Aorta (tissue), 5 donors: ENCODE measurements at places on chromosomes 12 and 14. TPM values are rescaled to one million over a fixed set of nuclear protein-coding genes. Genes with fewer than 3 reads are reported as not detected.

GRCh38 chr12:45402288-45402687, 186.4 kb downstream of the ANO6 start:
- H3K4me3 ChIP-seq = no peak overlapping the region
- H3K36me3 ChIP-seq = peaks cover 4% of the 10 kb centered on the region
- H3K27ac ChIP-seq = peak overlapping the region; percentile 25
- H3K27me3 ChIP-seq = no peaks in the 10 kb centered on the region

Gene C12orf60
- 1.1 TPM for total RNA-seq

DNA sequence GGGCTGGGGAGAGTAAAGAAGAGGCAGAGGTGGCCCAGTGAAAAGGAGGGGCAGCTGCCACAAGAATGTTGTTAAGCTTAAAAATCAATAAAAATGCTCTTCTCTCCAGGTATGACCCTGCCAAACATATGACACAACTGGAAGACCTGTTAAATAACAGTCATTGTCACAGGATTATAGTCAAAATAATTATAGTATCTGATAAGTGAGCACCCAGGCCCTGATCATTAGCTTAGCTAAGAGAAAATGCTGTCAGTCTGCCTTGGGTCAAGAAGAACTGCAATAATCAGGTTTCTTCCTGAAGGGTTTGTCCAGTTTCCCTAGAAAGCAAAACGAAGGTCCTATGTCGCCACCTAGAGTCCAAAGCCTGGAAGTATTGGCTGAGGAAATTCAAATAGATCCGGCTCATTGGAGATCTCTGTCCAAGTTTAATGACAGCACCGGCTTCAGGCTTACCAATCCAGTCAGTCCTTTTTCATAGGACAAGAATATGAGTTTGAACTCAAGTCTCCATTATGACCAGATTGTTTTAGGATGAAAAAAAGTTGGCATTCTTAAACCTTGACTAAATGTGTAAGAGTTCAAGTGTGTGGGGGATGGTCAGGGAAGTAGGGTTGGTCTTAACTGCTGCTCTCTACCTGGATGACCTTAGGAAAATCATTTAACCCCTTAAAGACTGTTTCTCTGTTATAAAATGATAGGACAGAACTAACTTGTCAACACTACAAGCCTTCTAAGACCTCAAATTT, 22.5 kb upstream of the NKX2-8 start:
- no peaks in the 10 kb centered on the region for H3K4me1 ChIP-seq
- no peaks in the 10 kb centered on the region for H3K36me3 ChIP-seq
- H3K27ac ChIP-seq = no peak overlapping the region
- no peak for DNase-seq

DNA sequence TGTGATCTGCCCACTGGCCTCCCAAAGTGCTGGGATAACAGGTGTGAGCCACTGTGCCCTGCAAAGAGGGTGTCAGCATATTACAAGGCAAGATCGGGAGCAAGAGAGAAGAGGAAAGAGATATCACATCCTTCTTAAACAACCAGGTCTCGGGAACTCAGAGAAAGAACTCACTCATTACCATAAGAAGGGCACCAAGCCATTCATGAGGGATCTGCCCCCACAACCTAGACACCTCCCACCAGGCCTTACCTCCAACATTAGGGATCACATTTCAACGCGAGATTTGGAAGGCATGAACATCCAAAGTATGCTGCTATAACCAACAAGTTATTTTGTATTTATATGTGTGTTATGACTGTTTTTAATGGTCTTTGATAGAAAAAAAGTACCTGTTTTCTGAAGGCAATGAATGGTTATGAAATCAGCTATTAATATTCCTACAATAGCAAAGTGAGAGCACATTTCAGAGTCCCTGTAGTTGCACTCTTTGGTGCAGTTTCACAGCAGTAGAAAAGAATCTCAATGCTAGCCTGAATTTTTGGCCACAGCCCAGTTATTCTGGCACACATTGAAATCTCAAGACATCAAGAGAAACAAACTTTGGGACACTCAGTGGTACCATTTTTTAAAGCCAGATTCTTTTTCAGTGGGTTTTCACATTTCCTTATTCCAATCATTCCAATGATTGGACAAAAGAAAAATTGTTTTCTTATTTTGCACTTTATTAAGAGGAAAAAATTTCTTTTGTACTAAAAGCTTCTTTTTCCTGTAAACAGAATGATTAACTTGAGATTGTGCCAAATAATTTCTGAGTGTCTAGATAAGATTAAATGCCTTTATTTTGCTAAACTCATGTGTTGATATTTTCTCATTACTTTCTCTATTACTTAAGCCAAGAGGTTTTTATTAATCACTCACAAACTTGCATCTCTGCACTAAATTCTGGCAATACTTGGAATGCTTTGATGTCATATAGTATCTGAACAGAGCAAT, 582.6 kb upstream of the ATP2B1 start:
- H3K4me3 ChIP-seq = no peak overlapping the region
- H3K27me3 ChIP-seq = no peaks in the 10 kb centered on the region
- DNase-seq = no peak
- no peaks in the 10 kb centered on the region for H3K36me3 ChIP-seq

- H3K27me3 ChIP-seq = no peaks in the 10 kb centered on the region
- H3K36me3 ChIP-seq = no peaks in the 10 kb centered on the region
- H3K4me3 ChIP-seq = no peak overlapping the region
- no peak for DNase-seq
- H3K27ac ChIP-seq = no peak overlapping the region
- peaks cover 3% of the 10 kb centered on the region for H3K4me1 ChIP-seq
Measured at GRCh38 chr12:42135259-42135814, 9.3 kb downstream of the GXYLT1 start.

Gene CYP27B1
- 1.5 TPM for total RNA-seq

DNA sequence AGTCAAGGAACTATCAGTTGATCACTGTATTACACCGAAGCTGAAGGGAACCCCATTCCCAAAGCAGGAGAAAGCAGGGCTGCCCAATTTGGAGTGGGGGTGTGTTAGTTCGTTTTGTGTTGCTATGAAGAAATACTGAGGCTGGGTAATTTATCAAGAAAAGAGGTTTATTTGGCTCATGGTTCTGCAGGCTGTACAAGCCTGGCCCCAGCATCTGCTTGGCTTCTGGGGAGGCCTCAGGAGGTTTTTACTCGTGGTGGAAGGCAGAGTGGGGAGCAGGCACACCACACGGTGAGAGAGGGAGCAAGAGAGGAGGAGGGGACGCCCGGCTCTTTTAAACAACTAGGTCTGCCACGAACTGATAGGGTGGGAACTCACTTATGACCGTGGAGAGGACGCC, 16.7 kb upstream of the DIO3 start:
- no peak overlapping the region for H3K4me3 ChIP-seq
- DNase-seq = no peak
- H3K36me3 ChIP-seq = no peaks in the 10 kb centered on the region
- H3K4me1 ChIP-seq = no peaks in the 10 kb centered on the region

GRCh38 chr14:70289138-70289537, 70.3 kb downstream of the COX16 start:
- H3K27me3 ChIP-seq = no peaks in the 10 kb centered on the region
- no peak for DNase-seq
- H3K36me3 ChIP-seq = no peaks in the 10 kb centered on the region
- no peak overlapping the region for H3K4me3 ChIP-seq
- H3K4me1 ChIP-seq = no peaks in the 10 kb centered on the region
- no peak overlapping the region for H3K27ac ChIP-seq

GRCh38 chr12:79067977-79068376, 203.4 kb downstream of the SYT1 start:
- no peak for DNase-seq
- no peak overlapping the region for H3K27ac ChIP-seq
- no peaks in the 10 kb centered on the region for H3K36me3 ChIP-seq
- no peak overlapping the region for H3K4me3 ChIP-seq
- no peaks in the 10 kb centered on the region for H3K4me1 ChIP-seq

GRCh38 chr12:12440784-12441428, 84.0 kb downstream of the BORCS5 start:
- no peak overlapping the region for H3K4me3 ChIP-seq
- no peak for DNase-seq
- no peaks in the 10 kb centered on the region for H3K4me1 ChIP-seq

- no peaks in the 10 kb centered on the region for H3K36me3 ChIP-seq
- peak; percentile 94 for DNase-seq
- no peak overlapping the region for H3K4me3 ChIP-seq
- H3K27ac ChIP-seq = no peak overlapping the region
- H3K27me3 ChIP-seq = no peaks in the 10 kb centered on the region
Measured at GRCh38 chr14:93892923-93893558, 34.1 kb upstream of the FAM181A start.

DNA sequence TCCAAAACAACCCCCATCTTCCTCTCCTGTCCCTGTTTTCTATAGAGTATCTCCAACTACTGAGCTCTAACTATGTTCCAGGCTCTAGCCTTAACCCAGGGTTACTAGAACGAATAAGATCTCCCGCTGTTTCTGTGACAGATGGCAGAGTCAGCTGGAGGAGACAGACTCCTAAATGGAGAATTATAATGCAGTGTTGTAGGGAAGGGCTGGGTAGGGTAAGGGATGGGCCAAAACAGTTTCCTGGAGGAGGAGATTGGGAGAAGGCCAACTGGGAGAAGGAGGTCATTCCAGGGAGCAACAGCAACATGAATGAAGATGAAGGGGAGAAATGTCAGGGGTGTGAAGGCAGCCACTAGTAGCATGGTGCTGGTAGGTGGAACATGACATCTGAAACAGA, 73.4 kb upstream of the ANO4 start:
- H3K36me3 ChIP-seq = no peaks in the 10 kb centered on the region
- no peaks in the 10 kb centered on the region for H3K27me3 ChIP-seq
- H3K27ac ChIP-seq = no peak overlapping the region
- H3K4me1 ChIP-seq = no peaks in the 10 kb centered on the region
- H3K4me3 ChIP-seq = no peak overlapping the region

GRCh38 chr14:63726499-63726898, 1.4 kb downstream of the SGPP1 start:
- no peaks in the 10 kb centered on the region for H3K36me3 ChIP-seq
- peak overlapping the region; percentile 96 for H3K4me3 ChIP-seq
- H3K27me3 ChIP-seq = no peaks in the 10 kb centered on the region
- H3K4me1 ChIP-seq = no peaks in the 10 kb centered on the region

DNA sequence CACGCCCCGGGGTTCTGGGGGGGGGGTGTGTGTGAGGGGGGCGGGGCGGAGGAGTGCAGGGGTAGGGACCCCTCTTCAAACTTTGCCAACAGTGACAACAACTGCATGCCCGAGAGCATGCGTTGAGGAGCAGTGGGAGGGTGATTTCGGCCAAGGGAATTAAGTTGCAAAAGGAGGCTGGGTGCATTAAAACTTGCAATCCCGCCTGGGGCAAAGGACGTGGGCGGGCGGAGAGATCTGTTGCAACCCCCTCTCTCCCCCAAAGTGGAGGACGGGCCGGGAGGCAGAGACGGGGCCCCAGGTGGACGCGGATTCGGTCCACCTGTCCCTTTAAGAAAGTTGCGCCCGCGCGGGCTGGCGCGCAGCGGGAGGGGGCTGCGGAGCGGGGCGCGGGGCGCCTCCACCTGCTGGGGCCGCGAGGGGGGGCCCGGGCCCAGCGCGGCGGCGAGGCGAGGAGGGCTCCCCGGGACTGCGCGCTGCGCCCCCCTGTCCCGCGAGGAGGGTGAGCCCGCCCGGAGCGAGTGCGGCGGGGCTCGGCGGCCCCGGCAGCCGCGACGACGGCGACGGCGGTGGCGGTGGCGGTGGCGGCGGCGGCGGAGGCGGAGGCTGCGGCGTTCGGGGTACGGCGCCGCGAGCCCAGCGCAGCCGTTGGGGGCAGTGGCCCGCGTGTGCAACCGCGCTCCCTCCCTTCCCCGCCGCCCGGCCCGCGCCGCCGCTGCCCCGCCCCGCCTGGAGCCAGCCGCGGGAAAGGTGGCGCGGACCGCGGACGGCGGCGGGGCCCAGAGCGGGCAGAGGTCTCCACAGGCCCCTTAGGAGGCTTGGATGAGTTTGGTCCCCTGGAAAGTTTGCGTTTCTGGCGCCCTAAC, 530 bp upstream of the FOXN4 start:
- no peaks in the 10 kb centered on the region for H3K4me1 ChIP-seq
- H3K27me3 ChIP-seq = no peaks in the 10 kb centered on the region
- DNase-seq = no peak
- no peak overlapping the region for H3K27ac ChIP-seq
- H3K36me3 ChIP-seq = no peaks in the 10 kb centered on the region

DNA sequence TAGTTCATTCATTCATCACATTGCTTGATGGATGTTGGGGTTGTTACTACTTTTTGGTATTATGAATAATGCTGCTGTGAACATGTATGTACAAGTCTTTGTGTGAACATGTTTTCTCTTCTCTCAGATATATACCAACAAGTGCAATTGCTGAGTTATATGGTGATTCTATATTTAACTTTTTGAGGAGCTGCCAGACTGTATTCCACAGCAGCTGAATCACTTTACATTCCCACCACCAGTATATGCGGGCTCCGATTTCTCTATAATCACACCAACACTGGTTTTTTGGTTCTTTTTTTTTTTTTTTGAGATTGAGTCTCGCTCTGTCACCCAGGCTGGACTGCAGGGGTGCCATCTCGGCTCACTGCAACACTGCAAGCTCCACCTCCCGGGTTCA, 22.2 kb upstream of the PLEKHG6 start:
- H3K36me3 ChIP-seq = no peaks in the 10 kb centered on the region
- no peak overlapping the region for H3K27ac ChIP-seq
- H3K4me3 ChIP-seq = no peak overlapping the region
- H3K27me3 ChIP-seq = no peaks in the 10 kb centered on the region
- H3K4me1 ChIP-seq = no peaks in the 10 kb centered on the region

Gene DAD1
- total RNA-seq = 143 TPM

DNA sequence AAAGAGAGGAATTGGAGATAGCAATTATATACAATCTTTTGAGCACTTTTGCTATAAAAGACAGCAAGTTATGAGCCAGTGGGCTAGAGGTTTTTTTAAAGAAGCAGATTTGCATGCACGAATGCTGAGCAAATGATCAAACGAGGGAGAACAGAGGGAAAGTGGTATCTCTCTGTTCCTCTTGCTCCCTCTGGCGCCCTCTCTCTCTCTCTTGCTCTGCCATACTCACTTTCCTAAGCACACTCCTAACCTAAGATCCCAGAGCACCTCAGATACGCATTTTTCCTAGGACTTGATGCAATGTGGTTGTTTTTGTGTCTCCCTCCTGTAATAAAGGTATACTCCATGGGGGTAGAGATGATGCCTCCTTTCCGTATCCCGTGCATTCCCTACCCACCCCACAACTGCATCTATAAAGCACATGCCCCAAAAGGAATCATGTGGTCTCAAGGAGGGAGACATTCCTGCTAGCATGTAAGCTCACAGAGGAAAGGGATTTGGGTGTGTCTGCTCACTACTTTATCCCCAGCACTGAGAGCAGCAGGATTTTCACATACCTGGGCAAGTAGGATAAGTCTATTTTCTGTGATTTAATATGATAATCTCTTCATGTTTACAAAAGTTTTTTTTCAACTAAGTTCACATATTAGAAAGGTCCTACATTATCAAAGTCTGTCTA, 270.2 kb downstream of the SSPN start:
- no peak overlapping the region for H3K27ac ChIP-seq
- H3K36me3 ChIP-seq = peaks cover 2% of the 10 kb centered on the region
- DNase-seq = no peak
- H3K4me3 ChIP-seq = no peak overlapping the region
- no peaks in the 10 kb centered on the region for H3K4me1 ChIP-seq
- no peaks in the 10 kb centered on the region for H3K27me3 ChIP-seq
